ENCODE measurements at places on chromosomes 5 and 9. TPM values are rescaled to one million over a fixed set of nuclear protein-coding genes. Genes with fewer than 3 reads are reported as not detected.

DNA sequence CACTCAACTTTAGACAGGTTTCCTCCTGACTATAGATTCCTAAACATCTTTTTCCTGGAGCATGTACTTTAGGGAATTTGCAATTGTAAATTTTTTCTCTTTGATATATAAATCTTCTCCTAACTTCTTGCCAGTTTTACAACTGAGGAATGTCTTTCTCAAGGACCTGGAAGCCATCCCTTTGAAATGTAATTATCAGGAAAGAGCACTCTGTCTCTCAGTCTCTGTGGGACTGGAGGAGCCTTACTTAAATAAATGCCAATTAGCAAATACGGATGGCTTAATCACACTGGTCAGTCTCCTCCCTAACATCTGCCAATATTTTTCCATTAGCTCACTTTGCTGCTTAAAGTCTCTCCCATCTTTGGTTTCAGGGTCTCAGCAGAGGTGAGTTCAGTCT is 344.3 kb upstream of the ARRDC3 start:
- DNase-seq, result no peak
- H3K27ac ChIP-seq, result no peak overlapping the region
- H3K27me3 ChIP-seq, result no peaks in the 10 kb centered on the region

DNA sequence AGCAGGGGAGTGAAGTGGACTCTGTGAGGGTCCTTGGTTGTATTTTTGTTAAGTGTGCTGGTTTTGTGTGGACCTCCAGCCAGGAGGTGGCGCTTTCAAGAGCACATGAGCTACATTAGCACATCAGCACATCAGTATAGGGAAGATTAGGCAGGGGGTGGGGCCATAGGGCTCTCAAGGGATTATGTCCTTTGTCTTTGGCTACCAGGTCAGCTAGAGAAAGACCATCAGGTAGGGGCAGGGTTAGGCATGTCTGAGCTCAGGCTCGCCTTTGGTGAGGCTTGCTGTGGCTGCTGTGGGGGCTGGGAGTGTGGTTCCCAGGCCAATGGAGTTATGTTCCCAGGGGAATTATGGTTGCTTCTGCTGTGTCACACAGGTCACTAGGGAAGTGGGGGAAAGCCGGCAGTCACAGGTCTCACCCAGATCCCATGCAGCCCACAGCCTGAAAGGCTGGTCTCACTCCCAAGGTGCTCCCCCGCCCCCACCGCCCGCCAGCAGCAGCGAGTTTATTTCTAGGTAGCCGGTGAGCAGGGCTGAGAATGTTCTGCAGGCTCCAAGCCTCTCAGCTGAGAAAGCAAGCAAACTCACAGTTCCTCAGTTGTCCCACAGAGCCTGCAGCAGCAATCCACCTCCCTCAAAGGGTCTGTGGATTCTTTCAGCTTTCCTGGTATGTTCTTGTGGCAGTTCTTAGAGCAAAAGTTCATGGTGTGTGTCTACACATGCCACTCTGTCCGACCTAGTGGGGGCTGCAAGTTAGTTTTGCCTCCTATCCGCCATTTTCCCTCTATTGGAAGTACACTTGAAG is 13.7 kb downstream of the OR1J1 start:
- no peaks in the 10 kb centered on the region for H3K36me3 ChIP-seq
- H3K4me3 ChIP-seq, result peak overlapping the region; percentile 54
- H3K4me1 ChIP-seq, result no peaks in the 10 kb centered on the region

DNA sequence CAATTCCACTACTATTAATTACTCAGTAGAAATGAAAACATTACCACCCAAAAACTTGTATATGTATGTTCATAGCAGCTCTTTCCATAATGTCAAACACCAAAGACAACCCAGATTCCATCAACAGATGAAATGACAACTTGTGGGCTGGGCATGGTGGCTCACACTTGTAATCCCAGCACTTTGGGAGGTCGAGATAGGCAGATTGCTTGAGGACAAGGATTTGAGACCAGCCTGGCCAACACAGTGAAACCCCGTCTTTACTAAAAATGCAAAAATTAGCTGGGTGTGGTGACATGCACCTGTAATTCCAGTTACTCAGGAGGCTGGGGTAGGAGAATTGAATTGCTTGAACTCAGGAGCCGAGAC is 11.5 kb downstream of the UIMC1 start:
- H3K4me3 ChIP-seq, result no peak overlapping the region
- DNase-seq, result no peak
- H3K27ac ChIP-seq, result peak overlapping the region; percentile 89
- H3K4me1 ChIP-seq, result peaks cover 40% of the 10 kb centered on the region
- no peaks in the 10 kb centered on the region for H3K36me3 ChIP-seq

GRCh38 chr5:124736082-124736804 is 10.2 kb downstream of the ZNF608 start:
- no peaks in the 10 kb centered on the region for H3K27me3 ChIP-seq
- DNase-seq, result no peak
- H3K27ac ChIP-seq, result no peak overlapping the region
- no peaks in the 10 kb centered on the region for H3K36me3 ChIP-seq
- no peaks in the 10 kb centered on the region for H3K4me1 ChIP-seq

GRCh38 chr5:138469540-138470321 is 4.5 kb downstream of the EGR1 start:
- no peak overlapping the region for H3K27ac ChIP-seq
- no peak for DNase-seq
- no peaks in the 10 kb centered on the region for H3K27me3 ChIP-seq
- H3K36me3 ChIP-seq, result no peaks in the 10 kb centered on the region
- H3K4me3 ChIP-seq, result no peak overlapping the region

DNA sequence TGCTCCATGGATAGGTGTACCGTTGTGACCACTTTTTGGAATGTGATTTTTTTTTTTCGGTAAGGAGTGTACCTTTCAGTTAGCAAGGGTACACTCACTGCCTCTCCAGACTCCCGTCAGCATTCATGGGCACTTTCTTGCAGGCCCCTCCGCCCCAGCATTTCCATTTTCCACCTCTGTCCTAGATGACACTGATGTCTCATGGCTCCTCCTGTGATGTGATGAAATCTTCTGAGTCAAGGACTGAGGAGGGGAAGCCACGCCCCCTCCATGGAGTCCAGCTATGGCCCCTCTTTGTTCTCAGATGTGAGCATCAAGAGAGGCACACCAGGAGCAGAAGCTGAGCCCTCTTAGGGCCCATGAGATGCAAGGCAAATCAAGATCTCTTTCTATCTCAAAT is 61.8 kb downstream of the CTSL start:
- H3K27me3 ChIP-seq, result no peaks in the 10 kb centered on the region
- no peak overlapping the region for H3K27ac ChIP-seq
- H3K4me1 ChIP-seq, result no peaks in the 10 kb centered on the region
- no peak overlapping the region for H3K4me3 ChIP-seq
- no peaks in the 10 kb centered on the region for H3K36me3 ChIP-seq

GRCh38 chr5:62585306-62585705 is 6.7 kb downstream of the LRRC70 start:
- H3K27me3 ChIP-seq, result no peaks in the 10 kb centered on the region
- no peak overlapping the region for H3K27ac ChIP-seq

DNA sequence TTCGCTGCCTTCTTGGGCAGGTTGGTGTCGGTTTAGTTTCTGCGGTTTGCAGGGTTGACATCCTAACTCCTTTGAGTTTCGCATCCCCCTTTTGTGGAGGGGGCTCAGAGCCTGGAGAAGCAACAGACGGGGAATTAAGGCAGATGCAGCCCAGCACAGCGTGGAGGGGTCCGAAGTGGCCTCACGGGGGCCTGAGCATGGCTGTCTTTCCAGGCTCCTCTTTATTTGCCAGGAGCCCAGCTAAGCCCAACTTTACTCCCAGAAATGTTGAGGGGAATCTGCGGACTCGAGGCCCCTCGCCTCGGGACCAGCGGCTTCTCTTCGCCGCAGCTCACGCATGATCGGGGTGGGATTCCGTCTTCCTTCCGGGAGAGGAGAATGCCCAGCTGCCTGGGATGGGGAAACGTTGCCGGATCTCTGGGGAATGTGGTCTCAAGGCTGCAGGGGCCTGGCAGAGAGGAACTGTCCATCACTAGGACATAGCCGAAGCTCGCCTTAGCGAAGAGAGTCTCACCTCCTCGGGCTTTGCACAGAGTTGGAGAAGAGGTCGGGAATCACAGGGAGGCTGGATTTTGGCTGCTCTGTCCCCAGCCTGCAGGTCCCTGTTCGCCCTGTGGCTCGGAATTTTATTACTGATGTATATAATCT is 1.3 kb downstream of the RAI14 start:
- no peak for DNase-seq
- no peaks in the 10 kb centered on the region for H3K36me3 ChIP-seq
- H3K4me1 ChIP-seq, result no peaks in the 10 kb centered on the region
- H3K27ac ChIP-seq, result no peak overlapping the region
- peaks cover 9% of the 10 kb centered on the region for H3K27me3 ChIP-seq

GRCh38 chr5:82692826-82693225 is 384.4 kb downstream of the TMEM167A start:
- H3K36me3 ChIP-seq, result no peaks in the 10 kb centered on the region
- no peaks in the 10 kb centered on the region for H3K27me3 ChIP-seq

- no peak for DNase-seq
- no peak overlapping the region for H3K27ac ChIP-seq
- no peaks in the 10 kb centered on the region for H3K27me3 ChIP-seq
- no peak overlapping the region for H3K4me3 ChIP-seq
- H3K36me3 ChIP-seq, result no peaks in the 10 kb centered on the region
Observed at GRCh38 chr9:126156898-126157297, 169.7 kb upstream of the MVB12B start.

GRCh38 chr5:153714798-153715197 is 224.3 kb downstream of the GRIA1 start:
- H3K36me3 ChIP-seq, result no peaks in the 10 kb centered on the region
- H3K27me3 ChIP-seq, result no peaks in the 10 kb centered on the region
- H3K4me1 ChIP-seq, result no peaks in the 10 kb centered on the region
- no peak overlapping the region for H3K4me3 ChIP-seq

GRCh38 chr9:37645903-37646506 is 4.7 kb upstream of the FRMPD1 start:
- no peaks in the 10 kb centered on the region for H3K36me3 ChIP-seq
- no peak for DNase-seq
- H3K4me3 ChIP-seq, result no peak overlapping the region
- H3K4me1 ChIP-seq, result no peaks in the 10 kb centered on the region
- peaks cover 17% of the 10 kb centered on the region for H3K27me3 ChIP-seq
- H3K27ac ChIP-seq, result no peak overlapping the region

GRCh38 chr5:154273028-154273617 is 82.6 kb downstream of the GALNT10 start:
- H3K36me3 ChIP-seq, result no peaks in the 10 kb centered on the region
- H3K27me3 ChIP-seq, result no peaks in the 10 kb centered on the region
- H3K4me3 ChIP-seq, result no peak overlapping the region
- DNase-seq, result no peak
- peaks cover 30% of the 10 kb centered on the region for H3K4me1 ChIP-seq

GRCh38 chr5:69206528-69207190 is 17.3 kb downstream of the CENPH start:
- H3K36me3 ChIP-seq, result 0 out of 2 replicates have a peak, but pooled peaks cover 3% of the 10 kb centered on the region
- no peaks in the 10 kb centered on the region for H3K4me1 ChIP-seq
- no peaks in the 10 kb centered on the region for H3K27me3 ChIP-seq
- H3K4me3 ChIP-seq, result no peak overlapping the region
- DNase-seq, result no peak

DNA sequence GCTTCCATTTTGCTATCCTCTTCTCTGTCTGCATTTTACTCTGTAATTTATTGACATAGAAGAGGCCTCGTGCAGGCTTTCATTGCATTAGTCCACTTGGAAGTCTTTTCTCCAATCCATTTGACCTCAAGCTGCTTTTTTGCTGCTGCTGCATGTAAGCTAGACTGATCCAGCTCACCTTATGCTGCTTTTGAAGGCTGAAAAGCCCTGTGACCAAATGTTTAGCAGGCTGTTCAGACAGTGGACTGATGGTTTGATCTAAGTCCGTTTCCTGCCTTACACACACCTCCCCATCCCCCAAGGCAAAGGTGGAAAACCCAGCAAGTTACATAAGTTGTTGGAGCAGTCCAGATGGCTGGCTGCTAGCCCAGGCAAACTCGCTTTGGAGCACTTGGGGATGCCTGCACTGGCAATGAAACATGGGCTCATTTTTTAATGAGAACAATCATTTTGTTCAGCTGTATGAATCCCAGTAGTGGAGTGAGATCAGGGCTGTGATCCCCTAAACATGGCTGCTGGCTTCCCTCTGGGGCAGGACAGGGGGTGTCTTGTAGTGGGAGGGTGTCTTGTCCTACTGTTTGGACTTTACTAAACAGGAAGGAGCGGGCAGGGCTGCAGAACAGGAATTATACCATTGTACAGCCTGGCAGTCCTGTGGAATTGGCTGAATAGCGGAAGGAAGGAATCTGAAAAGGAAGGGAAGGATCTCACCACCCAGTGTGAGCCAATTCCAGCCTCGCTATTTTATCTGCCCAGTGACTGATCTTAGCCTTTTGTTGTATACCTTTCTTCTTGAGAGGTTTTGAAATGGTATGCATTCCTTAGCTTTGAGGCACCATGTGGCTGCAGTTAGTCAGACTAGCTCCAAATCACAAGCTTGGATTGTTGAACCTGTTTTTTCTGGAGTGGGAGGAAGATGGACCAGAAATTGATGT is 212.0 kb downstream of the ARHGAP26 start:
- H3K27ac ChIP-seq, result no peak overlapping the region
- H3K36me3 ChIP-seq, result no peaks in the 10 kb centered on the region
- H3K4me1 ChIP-seq, result peaks cover 8% of the 10 kb centered on the region
- no peak overlapping the region for H3K4me3 ChIP-seq
- DNase-seq, result no peak

- no peak overlapping the region for H3K4me3 ChIP-seq
- no peaks in the 10 kb centered on the region for H3K27me3 ChIP-seq
- H3K4me1 ChIP-seq, result no peaks in the 10 kb centered on the region
- no peaks in the 10 kb centered on the region for H3K36me3 ChIP-seq
Observed at GRCh38 chr5:125874717-125875116, 548.5 kb upstream of the GRAMD2B start.

- no peak overlapping the region for H3K27ac ChIP-seq
- H3K4me1 ChIP-seq, result no peaks in the 10 kb centered on the region
- no peaks in the 10 kb centered on the region for H3K36me3 ChIP-seq
- no peak overlapping the region for H3K4me3 ChIP-seq
- no peak for DNase-seq
Observed at GRCh38 chr9:29100762-29101161, 1527.5 kb upstream of the C9orf72 start.

GRCh38 chr9:101307524-101308213 is 77.1 kb downstream of the BAAT start:
- H3K4me3 ChIP-seq, result no peak overlapping the region
- 0 out of 2 replicates have a peak, but pooled peaks cover 2% of the 10 kb centered on the region for H3K27me3 ChIP-seq
- no peaks in the 10 kb centered on the region for H3K4me1 ChIP-seq
- no peak overlapping the region for H3K27ac ChIP-seq
- no peak for DNase-seq
- no peaks in the 10 kb centered on the region for H3K36me3 ChIP-seq

- H3K27me3 ChIP-seq, result no peaks in the 10 kb centered on the region
- DNase-seq, result no peak
- H3K4me3 ChIP-seq, result no peak overlapping the region
- H3K27ac ChIP-seq, result no peak overlapping the region
Observed at GRCh38 chr9:99286536-99286935, 64.5 kb downstream of the SEC61B start.

DNA sequence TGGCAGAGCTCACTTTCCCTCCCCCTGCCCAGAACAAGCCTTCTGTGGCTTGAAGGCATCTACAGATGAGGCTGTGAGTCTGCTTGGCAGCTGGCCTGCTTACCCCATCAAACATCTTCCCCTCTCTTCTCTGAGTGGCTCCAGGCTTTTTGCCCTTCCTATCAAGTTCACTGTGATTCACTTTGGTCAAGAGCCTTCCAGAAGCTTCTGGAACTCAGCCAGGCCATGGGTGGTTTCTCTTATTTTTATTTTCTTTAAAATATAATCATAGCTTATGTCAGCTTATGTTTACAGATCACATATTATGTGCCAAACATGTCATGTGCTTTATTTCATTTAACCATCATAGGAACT is 267.0 kb downstream of the SEC61B start:
- H3K4me3 ChIP-seq, result no peak overlapping the region
- H3K27me3 ChIP-seq, result no peaks in the 10 kb centered on the region
- H3K27ac ChIP-seq, result no peak overlapping the region
- H3K36me3 ChIP-seq, result no peaks in the 10 kb centered on the region

The FOXD4L4 gene
- total RNA-seq, result 0.24 TPM

The C9orf50 gene
- total RNA-seq, result not detected

The ZDHHC11 gene
- total RNA-seq, result 0.61 TPM

All from GM12878 (cell line).